ENCODE measurements at places on chromosomes 12 and 14.

DNA sequence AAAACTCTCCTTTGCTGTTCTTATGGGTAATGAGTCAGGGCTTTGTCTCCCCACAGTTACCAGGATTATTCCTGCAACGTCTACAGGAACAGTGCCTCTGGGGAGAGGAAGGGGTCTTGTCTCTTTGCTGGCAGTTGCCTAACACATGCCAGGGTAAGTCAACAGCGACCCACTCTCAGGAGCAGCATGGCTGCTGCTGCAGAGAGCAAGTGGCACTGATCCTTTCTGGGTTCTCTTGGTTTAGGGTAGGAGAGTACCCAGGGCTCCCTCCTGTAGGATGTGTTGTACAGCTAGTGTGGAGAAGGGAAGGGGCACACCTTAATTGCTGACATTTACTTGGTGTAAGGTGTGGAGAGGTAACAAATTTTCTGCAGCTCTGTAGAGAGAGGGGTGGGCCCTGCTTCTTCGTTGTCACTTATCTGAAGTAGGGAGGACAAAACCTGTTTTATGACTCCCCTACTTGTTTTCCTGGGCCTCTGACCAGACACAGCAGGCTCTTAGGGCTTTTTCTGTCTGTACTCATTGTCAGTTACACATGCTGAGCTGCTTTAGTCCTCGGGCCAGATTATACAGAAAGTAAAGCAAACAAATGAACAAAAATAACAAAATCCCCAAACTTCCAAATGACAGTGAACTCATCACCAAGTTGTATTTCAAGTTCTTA is 168.2 kb downstream of the ACSS3 start:
- H3K36me3 ChIP-seq: no peaks in the 10 kb centered on the region
- H3K4me1 ChIP-seq: no peaks in the 10 kb centered on the region
- no peak overlapping the region for H3K4me3 ChIP-seq
- no peak overlapping the region for H3K27ac ChIP-seq
- DNase-seq: no peak

GRCh38 chr14:31387091-31387490 is 33.3 kb downstream of the HEATR5A start:
- H3K4me1 ChIP-seq: peaks cover 17% of the 10 kb centered on the region
- H3K27ac ChIP-seq: no peak overlapping the region
- peaks cover 20% of the 10 kb centered on the region for H3K36me3 ChIP-seq
- H3K27me3 ChIP-seq: no peaks in the 10 kb centered on the region
- no peak overlapping the region for H3K4me3 ChIP-seq
- DNase-seq: no peak

DNA sequence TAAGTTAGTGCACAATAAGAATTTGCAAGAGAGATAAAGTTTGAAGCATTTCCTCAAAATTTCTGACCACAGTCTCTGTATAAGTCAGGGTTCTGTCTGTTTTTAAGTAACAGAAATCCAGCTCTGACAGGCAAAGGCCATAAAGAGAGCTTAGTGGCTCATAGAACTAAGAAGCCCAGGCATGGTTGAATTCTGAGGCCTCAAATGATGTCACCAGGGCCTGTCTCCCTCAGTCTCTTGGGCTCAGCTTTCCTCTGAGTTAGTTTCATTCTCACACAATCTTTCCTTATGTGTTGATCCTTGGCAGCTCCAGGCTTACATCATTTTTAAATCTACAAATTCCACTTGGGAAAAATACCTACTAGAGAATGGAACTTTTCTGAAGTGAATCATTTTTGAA is 173.4 kb upstream of the ATP2B1 start:
- DNase-seq: no peak
- H3K27me3 ChIP-seq: no peaks in the 10 kb centered on the region
- no peaks in the 10 kb centered on the region for H3K4me1 ChIP-seq
- H3K4me3 ChIP-seq: no peak overlapping the region
- H3K27ac ChIP-seq: no peak overlapping the region

DNA sequence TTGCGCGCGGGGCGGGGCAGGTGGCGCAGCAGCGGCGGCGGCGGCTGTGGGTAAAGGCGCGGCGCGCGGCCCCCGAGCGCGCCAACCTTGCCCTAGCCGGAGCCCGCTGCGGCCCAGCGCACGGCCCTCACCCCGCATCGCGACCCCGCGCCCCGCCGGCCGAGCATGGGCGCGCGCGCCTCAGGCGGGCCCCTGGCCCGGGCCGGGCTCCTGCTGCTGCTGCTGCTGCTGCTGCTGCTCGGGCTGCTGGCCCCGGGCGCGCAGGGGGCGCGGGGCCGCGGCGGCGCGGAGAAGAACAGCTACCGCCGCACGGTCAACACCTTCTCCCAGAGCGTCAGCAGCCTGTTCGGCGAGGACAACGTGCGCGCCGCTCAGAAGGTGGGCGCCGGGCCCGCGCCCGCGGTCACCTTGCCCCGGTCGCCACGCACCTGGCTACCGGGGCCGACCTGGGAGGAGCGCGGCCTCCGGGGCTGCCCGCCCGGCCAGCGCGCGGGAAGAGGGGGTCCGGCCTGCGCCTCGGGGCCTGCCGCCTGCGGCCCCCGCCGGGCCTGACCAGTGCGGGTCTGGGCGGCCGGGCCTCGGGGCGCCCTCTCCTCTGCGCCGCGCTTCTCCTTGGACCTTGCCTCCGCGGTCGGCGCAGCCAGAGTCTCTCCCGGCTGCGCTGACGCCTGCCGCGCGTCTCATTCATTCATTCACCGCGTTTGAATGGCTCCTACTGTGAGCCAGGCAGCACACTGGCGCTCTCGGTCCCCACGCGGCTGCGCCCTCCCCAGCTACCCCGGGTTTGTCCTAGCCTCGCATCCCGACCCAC is at the start of gene BRI3BP:
BRI3BP (plus strand) TSS at position 20 of the 811 bp plus-strand sequence; CDS start at position 166, 146 bp downstream.
- DNase-seq: no peak
- H3K27me3 ChIP-seq: no peaks in the 10 kb centered on the region
- no peaks in the 10 kb centered on the region for H3K36me3 ChIP-seq
- H3K27ac ChIP-seq: no peak within 1 kb of the TSS

- no peaks in the 10 kb centered on the region for H3K27me3 ChIP-seq
- no peak overlapping the region for H3K4me3 ChIP-seq
- H3K36me3 ChIP-seq: no peaks in the 10 kb centered on the region
- peaks cover 11% of the 10 kb centered on the region for H3K4me1 ChIP-seq
- no peak for DNase-seq
- H3K27ac ChIP-seq: no peak overlapping the region
Observed at GRCh38 chr12:62911286-62911685, 23.7 kb downstream of the PPM1H start.

- DNase-seq: no peak
- no peaks in the 10 kb centered on the region for H3K36me3 ChIP-seq
- no peaks in the 10 kb centered on the region for H3K27me3 ChIP-seq
- H3K4me1 ChIP-seq: peaks cover 33% of the 10 kb centered on the region
- no peak overlapping the region for H3K27ac ChIP-seq
Observed at GRCh38 chr12:15146585-15146984, 74.6 kb downstream of the RERG start.

- no peaks in the 10 kb centered on the region for H3K36me3 ChIP-seq
- no peak for DNase-seq
- H3K27me3 ChIP-seq: no peaks in the 10 kb centered on the region
- no peak overlapping the region for H3K4me3 ChIP-seq
- no peak overlapping the region for H3K27ac ChIP-seq
Observed at GRCh38 chr12:56877195-56878009, 56.8 kb downstream of the SDR9C7 start.

- H3K27ac ChIP-seq: no peak overlapping the region
- no peaks in the 10 kb centered on the region for H3K4me1 ChIP-seq
- H3K27me3 ChIP-seq: no peaks in the 10 kb centered on the region
- H3K36me3 ChIP-seq: no peaks in the 10 kb centered on the region
- no peak for DNase-seq
Observed at GRCh38 chr12:103301642-103302591, 193.9 kb downstream of the C12orf42 start.

DNA sequence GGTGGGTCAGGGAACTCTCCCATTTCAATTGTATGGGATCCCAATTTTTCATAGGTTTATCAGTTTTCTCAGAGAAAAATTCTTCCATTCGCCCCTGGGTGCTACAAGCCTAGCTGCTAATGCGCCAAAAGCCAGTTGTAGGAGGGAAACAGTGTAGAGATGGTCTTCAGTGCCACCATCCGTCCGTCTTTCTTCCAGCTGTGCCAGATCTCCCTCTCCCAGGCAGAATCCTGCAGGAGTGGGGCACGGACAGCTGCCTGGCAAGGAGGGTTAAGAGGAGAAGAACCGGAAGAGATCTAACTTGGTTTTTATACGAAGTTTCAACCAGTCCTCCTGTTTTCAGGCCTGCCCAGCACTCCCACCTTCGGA is 38.9 kb upstream of the FUT8 start:
- H3K36me3 ChIP-seq: no peaks in the 10 kb centered on the region
- no peaks in the 10 kb centered on the region for H3K4me1 ChIP-seq
- DNase-seq: no peak
- no peak overlapping the region for H3K27ac ChIP-seq

Measured in thoracic aorta (tissue), 2 donors.